EH (cell line): ENCODE measurements at places on chromosomes 2 and 18.
A peak's percentile ranks its signal among the peaks of the same experiment; 100 is the strongest.

- peak; percentile 87 for DNase-seq
These were observed 304.0 kb downstream of the LPIN1 start for GRCh38 chr2:12050396-12050795.

DNA sequence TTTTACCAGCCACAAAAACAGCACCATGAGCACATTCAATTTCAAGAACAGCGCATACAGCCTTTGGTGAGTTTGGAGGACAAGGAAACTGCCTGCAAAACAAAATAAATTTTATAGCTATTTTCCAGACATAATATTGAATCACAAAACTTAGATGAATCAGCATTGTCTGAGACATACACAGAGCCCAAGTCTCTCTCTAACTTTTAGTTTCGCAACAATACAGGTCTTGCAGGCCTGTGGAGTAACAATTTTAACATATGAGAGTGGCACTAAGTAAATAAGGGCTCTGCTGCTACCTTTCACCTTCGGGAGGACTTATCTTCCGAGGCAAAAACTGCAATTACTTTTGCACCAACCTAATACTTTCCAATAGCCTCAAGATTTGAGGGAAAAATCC lies 56.1 kb upstream of the PEX13 start:
- peak; percentile 43 for DNase-seq

DNA sequence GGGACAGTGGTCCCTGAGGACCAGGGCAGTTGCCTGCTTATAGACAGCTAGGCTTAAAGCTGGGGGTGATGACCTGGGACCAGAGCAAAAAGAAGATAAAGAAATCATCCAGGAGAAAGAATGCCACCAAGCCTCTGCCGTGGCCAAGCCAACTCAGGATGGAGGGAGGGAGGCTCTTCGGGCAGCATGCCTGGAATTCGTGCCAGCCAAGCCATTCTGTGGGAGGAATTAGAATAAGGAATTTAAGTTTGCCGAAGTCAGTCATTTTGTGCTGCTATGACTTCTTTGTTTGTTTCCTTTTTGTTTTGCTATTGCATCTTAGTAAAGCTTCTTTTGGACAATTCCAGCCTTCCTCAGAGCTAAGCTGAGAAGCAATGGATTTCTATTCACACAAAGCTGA lies 124.1 kb downstream of the EN1 start:
- DNase-seq, result peak; percentile 57

GRCh38 chr18:28560331-28560730 lies 383.4 kb upstream of the CDH2 start:
- no peak for DNase-seq

DNA sequence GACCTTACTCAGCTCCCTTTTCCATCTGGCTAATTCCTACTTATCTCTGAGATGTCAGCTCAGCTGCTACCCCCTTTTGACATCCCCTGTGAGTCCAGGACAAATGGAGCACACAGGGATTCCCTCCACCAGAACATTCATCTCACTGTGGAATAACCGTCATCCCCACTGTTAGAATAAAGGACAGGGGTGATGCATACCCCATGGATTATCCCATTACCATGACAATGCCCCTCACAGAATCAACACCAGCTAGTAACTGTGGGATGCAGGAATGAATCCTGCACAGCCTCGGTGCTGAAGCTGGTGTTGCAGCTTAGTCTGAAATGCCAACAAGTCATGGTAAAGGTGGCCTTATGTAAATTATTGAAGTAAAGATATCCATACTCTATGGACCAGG lies 624.8 kb upstream of the RAB6C start:
- no peak for DNase-seq

DNA sequence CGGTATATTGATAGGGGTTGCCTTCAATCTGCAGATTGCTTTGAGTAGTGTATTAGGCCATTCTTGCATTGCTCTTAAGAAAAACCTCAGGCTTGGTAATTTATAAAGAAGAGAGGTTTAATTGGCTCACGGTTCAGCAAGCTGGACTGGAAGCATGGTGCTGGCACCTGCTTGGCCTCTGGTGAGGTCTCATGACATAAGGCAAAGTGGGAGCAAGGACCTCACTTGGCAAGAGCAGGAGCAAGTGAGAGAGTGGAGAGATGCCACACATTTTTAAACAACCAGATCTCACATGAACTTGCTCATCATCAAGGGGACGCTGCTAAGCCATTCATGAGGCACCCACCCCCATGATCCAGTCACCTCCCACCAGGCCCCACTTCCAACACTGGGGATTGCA lies 4.9 kb downstream of the MAP3K2 start:
- no peak for DNase-seq

DNA sequence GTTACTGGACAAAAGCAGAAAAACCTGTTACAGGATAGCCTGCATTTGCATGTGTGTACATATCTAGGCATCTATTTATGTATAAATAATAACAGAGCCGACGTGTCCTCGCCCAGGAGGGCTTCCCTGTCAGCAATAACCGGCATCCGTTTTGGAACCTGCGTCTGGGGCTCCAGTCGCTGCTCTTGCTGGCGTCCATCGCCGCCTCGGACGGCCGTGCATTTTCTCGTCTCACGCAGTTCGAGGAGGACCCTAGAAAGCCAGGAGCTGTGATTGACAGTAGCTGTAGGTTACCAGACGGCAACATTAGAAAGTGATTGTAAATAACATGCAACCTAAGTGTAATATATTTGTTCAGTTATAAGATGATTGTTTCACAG lies 132.6 kb downstream of the NFATC1 start:
- no peak for DNase-seq

GRCh38 chr2:226414335-226414734 lies 385.3 kb downstream of the IRS1 start:
- no peak for DNase-seq

GRCh38 chr2:63790906-63791305 lies 50.8 kb upstream of the UGP2 start:
- peak; percentile 89 for DNase-seq

DNA sequence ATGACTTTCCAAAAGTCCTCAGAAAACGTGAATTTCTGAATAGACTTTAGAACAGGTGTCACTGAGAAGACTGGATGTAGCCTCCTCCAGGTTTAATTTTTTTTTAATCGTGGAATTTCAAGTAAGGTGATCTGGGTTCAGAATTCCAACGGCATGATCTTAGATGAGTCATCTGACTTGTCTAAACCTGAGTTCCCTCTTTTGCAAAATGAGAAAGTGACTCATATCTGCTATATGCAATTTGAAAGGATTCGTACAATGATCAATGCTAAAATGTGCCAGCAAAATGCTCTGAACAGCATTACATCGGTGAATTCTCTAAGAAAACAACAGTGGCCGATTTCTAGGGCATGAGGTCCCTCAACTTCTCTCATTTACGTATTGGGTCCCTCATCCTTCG lies 69.1 kb upstream of the ZNF516 start:
- peak; percentile 60 for DNase-seq

- DNase-seq, result no peak
These were observed 171.9 kb upstream of the CNTNAP5 start for GRCh38 chr2:123853161-123853560.

- DNase-seq, result no peak
These were observed 27.2 kb downstream of the CCDC138 start for GRCh38 chr2:108813732-108814131.

DNA sequence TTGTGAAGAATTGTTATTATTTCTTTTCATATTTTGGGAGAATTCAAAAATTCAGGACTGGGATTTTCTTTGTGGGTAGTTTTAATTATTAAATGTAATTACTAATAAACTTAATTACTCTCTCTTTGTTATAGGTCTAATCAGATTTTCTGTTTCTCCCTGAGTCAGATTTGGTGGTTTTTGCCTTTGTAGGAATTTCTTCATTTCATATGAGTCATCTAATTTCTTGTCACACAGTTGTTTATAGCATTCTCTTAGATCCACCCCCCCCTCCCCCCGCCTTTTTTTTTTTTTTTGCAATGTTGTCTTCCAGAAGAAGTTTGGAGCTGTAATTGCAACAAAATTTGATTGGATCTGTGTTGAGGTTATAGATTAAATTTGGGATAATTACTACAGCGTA lies 26.0 kb upstream of the GALR1 start:
- DNase-seq, result peak; percentile 46
